ENCODE measurements at places on chromosomes 12 and 14. TPM values are rescaled to one million over a fixed set of nuclear protein-coding genes. Genes with fewer than 3 reads are reported as not detected.

The EPYC gene
- total RNA-seq, result not detected

The STXBP6 gene
- total RNA-seq, result not detected

The ITGB7 gene
- 0.04 TPM for total RNA-seq

The CDCA3 gene
- total RNA-seq, result 52.9 TPM

The TAS2R7 gene
- not detected for total RNA-seq

The RNASE3 gene
- total RNA-seq, result not detected

The RNU4-1 gene
- under 0.01 TPM for total RNA-seq

The VDR gene
- total RNA-seq, result 49.6 TPM

The MAP3K12 gene
- 2.2 TPM for total RNA-seq

The P3H3 gene
- total RNA-seq, result 10.6 TPM

The ANKLE2 gene
- total RNA-seq, result 60.3 TPM

The LRP1-AS gene
- total RNA-seq, result not detected

The SSTR1 gene
- total RNA-seq, result not detected

The COL2A1 gene
- total RNA-seq, result 0.72 TPM

The OTX2 gene
- total RNA-seq, result not detected

The G2E3 gene
- total RNA-seq, result 14.7 TPM

The GPRC5D gene
- not detected for total RNA-seq

The LMNTD1 gene
- not detected for total RNA-seq

The TMTC1 gene
- 16.9 TPM for total RNA-seq

The ACVRL1 gene
- 0.61 TPM for total RNA-seq

The RAP1B gene
- 226 TPM for total RNA-seq

The METTL17 gene
- total RNA-seq, result 83.8 TPM

The PRR4 gene
- total RNA-seq, result 0.31 TPM

The ACSM4 gene
- not detected for total RNA-seq

The GCH1 gene
- 13.0 TPM for total RNA-seq

The GLT1D1 gene
- total RNA-seq, result not detected

The RNASE7 gene
- 5.5 TPM for total RNA-seq

The KRT82 gene
- not detected for total RNA-seq

The SLC25A47 gene
- not detected for total RNA-seq

The GPD1 gene
- 0.39 TPM for total RNA-seq

The B3GNT4 gene
- total RNA-seq, result 0.23 TPM

The PZP gene
- not detected for total RNA-seq

The CCDC60 gene
- total RNA-seq, result not detected

The RD3L gene
- not detected for total RNA-seq

The RFLNA gene
- total RNA-seq, result 26.7 TPM

The RPS6KL1 gene
- 2.1 TPM for total RNA-seq

The PPP1CC gene
- 115 TPM for total RNA-seq

The OVCH1 gene
- total RNA-seq, result not detected

The MUCL1 gene
- total RNA-seq, result not detected

The TMEM132C gene
- not detected for total RNA-seq

The FAR2 gene
- 4.5 TPM for total RNA-seq

The ADAMTS20 gene
- total RNA-seq, result not detected

The NAV3 gene
- 28.6 TPM for total RNA-seq

The KLRC2 gene
- not detected for total RNA-seq
